ENCODE measurements at places on chromosomes 4 and X.

- no peak for DNase-seq
These were observed 186.0 kb downstream of the CRLF2 start for GRCh38 chrX:1026263-1027015.

DNA sequence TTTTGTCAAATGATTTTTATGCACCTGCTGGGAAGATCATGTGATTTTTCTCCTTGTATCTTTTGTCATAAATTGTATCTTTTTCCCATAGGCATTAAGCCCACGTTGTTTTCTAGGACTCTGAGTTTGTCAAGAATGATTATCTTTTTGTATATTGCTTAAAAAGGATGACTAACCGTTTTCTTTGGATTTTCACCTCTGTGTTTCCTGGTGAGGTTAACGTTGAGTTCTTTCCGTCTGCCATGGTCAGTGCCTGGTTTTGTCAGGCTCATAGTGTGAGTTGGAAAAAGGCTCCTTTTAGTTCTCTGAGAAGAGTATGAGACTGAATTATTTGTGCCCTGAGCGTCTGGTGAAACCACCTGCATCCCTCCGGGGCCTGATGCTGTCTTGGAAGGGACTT is 21.9 kb downstream of the PCGF3 start:
- no peak for DNase-seq

DNA sequence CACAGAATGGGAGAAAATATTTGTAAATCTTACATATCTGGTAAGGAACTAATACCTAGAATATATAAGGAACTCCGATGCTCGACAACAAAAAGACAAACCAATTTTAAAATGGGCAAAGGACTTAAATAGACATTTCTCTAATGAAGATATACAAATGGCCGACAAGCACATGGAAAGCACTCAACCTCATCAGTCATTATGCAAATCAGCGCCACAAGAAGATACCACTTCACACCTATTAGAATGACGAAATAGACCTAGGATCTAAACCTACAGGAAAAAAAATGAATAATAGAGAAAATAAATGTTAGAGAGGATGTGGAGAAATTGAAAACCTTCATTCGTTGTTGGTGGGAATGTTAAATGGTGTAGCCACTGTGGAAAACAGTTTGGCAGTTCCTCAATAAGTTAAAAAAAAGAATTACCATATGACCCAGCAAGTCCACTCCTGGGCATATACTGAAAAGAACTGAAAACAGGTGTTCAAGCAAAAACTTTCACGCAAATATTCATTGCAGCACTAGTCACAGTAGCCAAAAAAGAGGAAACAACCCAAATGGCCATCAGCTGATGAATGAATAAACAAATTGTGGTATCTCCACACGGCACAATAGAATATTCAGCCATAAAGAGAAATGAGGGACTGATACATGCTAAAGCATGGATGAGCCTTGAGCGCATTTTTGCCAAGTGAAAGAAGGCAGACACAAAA is 57.3 kb upstream of the WDR19 start:
- no peak for DNase-seq

GRCh38 chr4:138870737-138871554 is 144.6 kb upstream of the NOCT start:
- peak; percentile 85 for DNase-seq

DNA sequence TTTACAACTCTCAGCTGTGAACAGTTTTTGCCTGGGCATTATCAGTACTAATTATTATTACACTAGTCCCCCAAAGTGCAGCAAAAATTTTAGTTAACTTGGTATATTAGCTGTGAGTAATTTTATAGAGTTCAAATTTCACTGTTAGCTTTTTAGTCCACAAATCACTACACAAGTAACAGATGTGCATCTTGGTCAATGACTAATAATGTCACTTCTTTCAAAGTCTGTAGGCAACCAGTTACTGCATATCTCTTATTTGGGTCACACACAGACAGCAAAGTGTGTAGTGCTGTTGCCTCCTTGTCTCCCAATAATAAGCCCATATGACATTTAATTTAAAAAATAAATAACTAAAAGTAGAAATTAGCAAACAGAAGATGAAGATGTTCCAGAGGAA is 159.9 kb downstream of the SCFD2 start:
- DNase-seq = no peak

GRCh38 chr4:137471461-137471860 is 60.8 kb downstream of the PCDH18 start:
- no peak for DNase-seq

DNA sequence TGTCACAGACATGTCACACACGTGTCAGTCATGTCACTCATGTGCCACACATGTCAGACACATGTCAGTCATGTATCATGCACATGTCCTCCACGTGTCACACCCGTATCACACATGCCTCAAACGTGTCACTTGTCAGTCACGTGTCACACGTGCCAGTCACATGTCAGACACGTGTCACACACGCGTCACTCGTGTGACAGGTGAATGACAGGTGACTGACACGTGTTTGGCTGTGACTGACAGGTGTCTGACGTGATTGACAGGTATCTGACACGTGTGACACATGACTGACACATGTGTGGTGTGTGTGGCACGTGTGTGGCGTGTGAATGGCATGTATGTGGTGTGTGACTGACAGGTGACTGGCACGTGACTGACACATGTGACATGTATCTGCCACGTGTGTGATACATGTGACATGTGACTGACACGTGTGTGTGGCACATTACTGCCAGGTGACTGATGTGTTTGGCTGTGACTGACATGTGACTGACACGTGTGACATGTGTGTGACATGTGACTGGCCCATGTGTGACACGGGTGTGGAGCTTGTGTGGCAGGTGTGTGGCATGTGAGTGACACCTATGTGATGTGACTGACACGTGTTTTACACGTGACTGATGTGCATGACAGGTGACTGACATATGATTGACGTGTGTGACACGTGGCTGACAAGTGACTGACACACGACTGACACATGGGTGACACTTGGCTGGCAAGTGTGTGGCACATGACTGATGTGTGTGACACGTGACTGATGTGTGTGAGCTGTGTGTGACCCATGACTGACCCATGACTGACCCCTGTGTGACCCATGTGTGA is 90.7 kb upstream of the GPC3 start:
- no peak for DNase-seq

GRCh38 chrX:3476973-3477372 is 130.5 kb upstream of the MXRA5 start:
- DNase-seq = no peak

DNA sequence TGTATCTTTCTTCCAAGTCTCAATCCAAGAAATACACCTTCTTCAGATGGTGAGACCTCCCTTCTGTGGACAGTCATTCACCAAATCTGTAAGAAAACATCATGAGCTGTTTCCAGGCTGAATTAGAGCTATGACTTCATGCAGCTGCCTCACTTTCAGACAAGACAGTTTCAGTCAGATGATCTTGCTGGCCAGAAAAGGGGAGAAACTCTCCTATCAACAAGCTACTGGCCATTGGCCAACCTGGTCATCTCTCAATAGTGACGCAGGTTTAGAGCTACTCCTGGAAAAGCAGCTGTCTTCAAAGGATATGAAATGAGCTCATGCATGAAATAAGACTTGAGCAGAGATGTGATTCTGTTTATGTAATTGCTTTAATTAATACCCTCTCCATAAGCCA is 69.6 kb upstream of the NDP start:
- no peak for DNase-seq

GRCh38 chrX:26032111-26032912 is 105.8 kb upstream of the MAGEB18 start:
- DNase-seq = peak; percentile 33

DNA sequence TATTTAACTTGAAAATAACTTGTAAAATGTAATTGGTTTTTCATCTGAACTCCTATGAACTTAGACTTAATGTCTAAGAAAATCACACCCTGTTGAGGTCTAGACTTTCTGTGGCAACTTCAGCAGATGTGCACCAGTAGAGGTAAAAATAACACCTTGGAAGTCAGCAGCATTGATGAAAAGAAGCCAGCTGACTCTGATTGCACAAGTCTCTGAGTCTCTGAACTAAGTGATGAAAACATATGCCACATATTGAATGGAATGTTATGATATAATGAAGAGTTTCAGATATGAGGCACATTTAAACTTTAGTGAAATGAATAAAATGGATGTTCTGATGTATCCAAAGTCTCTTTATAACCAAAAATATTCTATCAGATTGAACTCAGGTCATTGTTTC is 155.4 kb downstream of the GPM6A start:
- DNase-seq = no peak

DNA sequence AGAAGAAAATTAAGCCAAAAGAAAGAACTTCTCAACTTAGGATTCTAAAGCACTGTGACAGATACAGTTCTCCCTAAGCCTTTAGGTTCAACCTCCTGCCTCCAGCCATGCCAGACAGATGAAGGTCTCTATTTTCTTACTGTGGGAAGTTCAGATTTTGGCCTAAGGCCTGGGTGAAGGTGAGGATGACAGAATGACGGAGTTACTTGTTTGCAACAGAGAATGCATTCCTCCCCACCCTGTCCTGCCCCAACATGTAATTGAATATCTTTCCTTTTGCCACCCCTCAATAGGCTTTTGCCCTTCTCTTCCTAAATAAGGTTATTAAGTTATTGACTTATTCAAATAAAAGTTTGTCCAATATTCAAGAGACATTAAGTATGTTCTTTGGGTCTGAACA is 25.6 kb downstream of the SLC16A2 start:
- DNase-seq = no peak

GRCh38 chr4:84529169-84529751 is 30.2 kb upstream of the NKX6-1 start:
- DNase-seq = peak; percentile 18

DNA sequence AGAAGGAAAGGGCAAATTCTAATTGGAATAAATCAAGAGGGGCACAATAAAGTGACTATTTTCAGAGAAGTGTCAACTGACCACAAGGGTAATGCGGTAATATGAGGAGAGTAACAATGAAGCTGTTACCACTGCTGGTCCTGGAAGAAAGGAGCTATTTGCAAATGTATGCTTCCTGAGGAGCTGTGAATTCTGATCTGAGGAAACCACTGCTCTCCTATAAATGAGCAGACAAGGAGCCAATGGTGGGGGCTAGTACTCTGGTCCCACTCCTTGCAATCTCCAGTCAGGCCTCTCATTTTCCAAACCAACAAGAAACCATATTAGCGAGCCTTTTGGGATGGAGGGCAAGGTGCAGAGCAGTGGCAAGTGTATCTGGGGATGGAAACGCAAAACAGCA is 770.2 kb downstream of the FSTL5 start:
- no peak for DNase-seq

DNA sequence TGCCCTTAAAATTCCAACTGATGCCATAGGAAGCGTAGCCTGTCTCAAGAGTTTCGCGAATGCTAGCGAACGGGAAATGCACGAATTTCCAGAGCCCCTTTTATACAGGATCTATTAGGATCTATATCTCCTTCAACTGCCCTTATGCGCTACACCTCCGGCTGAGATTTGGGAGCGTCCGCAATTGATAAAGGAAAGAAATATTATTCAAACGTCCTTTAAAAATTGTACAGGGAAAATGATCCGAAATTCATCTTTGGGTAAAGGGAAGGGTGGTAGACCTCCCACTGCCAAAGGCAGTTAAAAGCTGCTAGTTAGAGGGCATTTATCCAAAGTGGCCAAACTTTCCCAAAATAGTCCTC is 609 bp downstream of the NR3C2 start:
- DNase-seq = no peak

- no peak for DNase-seq
These were observed 553.3 kb upstream of the MAGEB2 start for GRCh38 chrX:29662101-29662500.

GRCh38 chrX:97628807-97629596 is 745.3 kb downstream of the RPA4 start:
- DNase-seq = no peak

GRCh38 chr4:185874516-185875230 is 62.7 kb upstream of the SORBS2 start:
- no peak for DNase-seq

- no peak for DNase-seq
These were observed 32.2 kb downstream of the UNC5C start for GRCh38 chr4:95516528-95517017.

DNA sequence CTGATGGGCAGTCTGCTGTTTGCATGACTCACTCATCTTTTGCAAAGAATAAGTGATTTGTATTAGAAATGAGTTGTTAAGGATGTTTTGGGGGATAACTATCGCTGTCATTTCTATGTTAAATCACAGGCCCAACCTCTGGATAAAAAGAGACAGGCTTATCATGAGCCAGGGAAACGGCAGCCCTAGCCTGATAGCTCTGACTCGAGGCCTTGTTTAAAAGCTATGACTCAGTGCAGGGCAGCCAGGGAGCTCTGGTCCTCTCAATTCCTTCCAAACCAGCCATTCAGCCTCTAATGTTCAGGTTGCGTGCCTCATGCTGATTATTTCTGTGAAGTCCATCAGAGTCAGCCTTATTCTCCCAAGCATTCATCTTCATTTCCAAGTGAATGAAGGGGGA is 305.9 kb upstream of the HAND2 start:
- DNase-seq = no peak

DNA sequence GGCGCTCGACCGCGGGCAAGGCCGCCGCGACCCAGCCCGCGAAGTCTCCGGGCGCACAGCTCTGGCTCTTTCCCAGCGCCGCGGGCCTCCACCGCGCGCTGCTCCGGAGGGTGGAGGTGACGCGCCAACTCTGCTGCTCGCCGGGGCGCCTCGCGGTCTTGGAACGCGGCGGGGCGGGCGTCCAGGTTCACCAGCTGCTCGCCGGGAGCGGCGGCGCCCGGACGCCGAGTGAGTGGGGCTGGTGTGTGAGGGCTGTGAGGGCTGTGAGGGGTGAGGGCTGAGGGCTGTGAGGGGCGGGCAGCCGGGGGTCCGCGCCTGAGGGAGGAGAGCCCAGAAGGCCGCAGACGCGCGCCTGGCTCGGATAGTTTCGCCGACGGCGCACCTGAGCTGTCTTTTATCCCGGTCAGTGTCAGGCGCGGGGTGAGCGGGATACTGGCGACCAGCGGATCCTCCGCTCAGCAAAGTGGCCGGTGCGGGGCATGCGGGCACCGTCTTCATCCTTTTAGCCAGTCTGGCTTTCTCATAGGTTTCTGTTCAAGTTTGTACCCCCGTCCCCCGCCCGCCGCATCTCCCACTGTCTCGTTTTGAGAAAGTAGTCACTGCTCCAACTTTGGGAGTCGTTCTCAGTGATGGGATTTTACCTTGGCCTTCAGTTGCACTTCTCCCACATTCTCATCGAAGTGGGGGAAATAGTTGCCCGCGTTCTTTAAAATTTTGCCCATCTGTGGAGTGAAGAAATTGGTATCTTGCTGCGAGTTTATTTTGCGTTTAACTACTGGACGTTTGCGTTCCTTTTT is 586 bp downstream of the HERC5 start:
- DNase-seq = peak; percentile 31

DNA sequence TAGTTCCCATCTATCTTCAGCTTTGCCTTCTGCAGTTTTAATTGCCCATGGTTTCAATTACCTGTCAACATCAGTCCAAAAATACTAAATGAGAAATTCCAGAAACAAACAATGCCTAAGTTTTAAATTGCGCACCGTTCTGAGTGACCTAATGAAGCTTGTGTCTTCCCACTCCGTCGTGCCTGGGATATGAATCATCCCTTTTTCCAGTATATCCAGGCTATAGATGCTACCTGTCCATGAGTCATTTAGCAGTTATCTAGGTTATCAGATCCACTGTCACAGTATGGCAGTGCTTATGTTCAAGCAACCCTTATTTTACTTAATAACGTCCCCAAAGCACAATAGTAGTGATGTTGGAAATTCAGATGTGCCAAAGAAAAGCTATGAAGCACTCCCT is 363.6 kb upstream of the FAM241A start:
- no peak for DNase-seq

Data from NCI-H2081 (cell line).